CD14-positive monocyte (primary cell): ENCODE measurements at places on chromosomes 13 and 19. TPM values are rescaled to one million over a fixed set of nuclear protein-coding genes. Genes with fewer than 3 reads are reported as not detected.

The C1QTNF9 gene
- polyA plus RNA-seq: not detected in 2 replicates

The CAMSAP3 gene
- polyA plus RNA-seq: not detected

The CEACAM7 gene
- polyA plus RNA-seq: not detected

The GSX1 gene
- not detected in 2 replicates for polyA plus RNA-seq

The IZUMO1 gene
- not detected for polyA plus RNA-seq

The ZNF835 gene
- polyA plus RNA-seq: not detected

The GRK1 gene
- not detected in 2 replicates for polyA plus RNA-seq

The APLP1 gene
- polyA plus RNA-seq: not detected in 2 replicates
